ENCODE measurements at places on chromosomes 13 and 19.

DNA sequence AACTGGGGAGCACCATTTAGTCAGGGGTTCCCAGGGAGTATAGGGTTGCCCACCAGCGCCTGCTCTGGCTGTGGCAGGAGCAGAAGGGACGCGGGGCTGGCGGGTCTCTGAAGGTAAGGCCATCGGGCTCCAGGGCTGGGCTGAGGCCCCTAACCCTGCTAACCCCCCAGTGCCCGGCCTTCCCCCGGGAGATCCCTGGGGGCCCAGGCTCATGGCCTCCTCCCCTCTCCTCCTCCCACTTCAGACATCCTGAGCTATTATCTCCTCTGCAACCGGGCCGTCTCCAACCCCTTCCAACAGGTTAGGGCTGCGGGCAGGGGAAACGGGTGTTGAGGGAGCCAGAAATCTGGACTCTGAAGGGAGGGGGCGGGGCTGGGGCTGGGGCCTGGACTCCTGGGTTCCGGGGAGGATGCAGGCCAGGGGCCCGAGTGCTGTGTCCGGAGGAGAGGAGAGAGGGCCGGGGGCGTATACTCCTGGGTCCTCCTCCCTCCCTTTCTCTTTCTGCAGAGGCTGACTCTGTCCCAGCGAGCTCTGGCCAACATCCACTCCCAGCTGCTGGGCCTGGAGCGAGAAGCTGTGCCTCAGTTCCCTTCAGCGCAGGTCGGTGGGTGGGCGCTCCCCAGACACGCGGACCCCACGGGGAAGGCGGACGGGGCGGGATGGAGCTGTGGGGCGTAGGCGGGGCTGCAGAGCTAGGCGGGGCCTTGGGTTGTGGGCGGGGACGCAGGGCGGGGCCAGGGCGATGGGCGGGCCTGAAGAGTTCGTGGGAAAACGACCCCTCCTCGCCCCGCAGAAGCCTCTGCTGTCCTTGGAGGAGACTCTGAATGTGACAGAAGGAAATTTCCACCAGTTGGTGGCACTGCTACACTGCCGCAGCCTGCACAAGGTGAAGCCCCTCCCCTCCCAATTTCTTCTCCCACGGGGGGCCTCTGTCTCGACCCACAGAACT, 15.3 kb downstream of the TTYH1 start:
- DNase-seq, result peak; percentile 42

GRCh38 chr19:55173714-55174409, 6.2 kb downstream of the SYT5 start:
- DNase-seq, result peak; percentile 68

DNA sequence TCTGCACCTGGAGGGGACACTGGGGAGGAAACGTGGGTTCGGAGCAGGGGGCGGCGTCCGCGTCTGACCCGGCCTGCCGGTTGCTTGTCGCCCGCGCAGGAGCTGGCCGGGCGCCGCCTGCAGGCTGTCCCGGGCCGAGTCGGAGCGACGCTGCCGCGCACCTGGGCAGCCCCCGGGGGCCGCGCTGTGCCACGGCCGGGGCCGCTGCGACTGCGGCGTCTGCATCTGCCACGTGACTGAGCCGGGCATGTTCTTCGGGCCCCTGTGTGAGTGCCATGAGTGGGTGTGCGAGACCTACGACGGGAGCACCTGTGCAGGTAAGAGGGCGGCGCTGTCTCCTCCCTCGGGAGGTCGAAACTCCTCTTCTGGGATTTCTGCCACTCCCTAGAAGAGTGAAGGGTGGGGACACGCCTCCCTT, 1.3 kb downstream of the ITGBL1 start:
- no peak for DNase-seq

DNA sequence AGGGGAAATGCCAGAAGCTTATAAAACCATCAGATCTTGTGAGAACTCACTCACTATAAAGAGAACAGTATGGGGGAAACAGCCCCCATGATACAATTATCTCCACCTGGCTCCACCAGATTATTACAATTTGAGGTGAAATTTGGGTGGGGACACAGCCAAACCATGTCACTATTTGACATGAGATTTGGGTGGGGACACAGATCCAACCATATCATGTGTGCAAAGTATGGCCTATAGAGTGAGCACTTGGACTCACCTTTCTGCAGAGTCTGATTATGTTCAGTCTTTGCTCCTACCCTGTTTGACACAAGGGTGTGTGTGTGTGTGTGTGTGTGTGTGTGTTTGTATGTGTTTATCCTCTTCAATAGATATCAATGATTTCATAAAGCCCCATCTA, 287.5 kb downstream of the ZNF536 start:
- DNase-seq, result no peak

GRCh38 chr13:111291908-111292307, 28.5 kb upstream of the TEX29 start:
- no peak for DNase-seq

- peak; percentile 78 for DNase-seq
Observed at GRCh38 chr19:2503521-2504109, 27.7 kb downstream of the GADD45B start.

DNA sequence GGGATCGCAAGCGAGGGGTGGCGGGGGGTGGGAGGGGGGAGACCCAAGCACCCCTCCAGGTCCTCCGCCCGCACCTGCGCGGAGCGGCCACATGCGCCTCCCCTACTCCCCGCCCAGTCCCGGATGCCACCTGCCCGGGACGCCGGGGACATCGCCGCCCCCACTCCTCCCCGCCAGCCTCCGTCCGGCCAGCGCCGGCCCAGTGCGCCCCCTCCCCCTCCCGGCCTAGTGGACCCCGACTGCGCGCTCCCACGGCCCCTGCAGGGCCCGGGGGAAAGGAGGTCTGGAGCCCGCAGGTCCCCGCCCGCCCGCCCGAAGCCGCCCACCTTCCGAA, 263 bp downstream of the RHPN2 start:
- DNase-seq, result peak; percentile 20

DNA sequence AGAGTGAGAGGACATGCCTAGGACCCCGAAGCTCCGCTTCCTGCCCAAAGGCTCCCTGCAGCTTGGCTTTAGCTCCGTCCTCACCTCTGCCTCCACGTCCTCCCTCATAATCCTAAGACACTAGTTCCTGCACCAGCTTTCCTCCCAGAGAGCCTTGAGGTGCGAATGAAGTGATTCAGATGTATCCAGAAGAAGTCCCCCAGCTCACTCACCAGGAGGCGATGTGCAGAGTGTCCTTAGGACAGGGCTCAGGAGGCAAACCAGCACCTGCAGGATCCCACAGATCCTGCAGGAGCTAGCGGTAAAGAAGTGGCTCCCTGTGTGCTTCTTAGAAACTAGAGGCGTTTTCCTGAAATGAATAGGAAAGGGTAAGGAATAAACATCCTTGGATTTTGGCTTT, 109.7 kb downstream of the HSPH1 start:
- no peak for DNase-seq

GRCh38 chr19:13347367-13347766, 158.9 kb downstream of the CACNA1A start:
- no peak for DNase-seq

DNA sequence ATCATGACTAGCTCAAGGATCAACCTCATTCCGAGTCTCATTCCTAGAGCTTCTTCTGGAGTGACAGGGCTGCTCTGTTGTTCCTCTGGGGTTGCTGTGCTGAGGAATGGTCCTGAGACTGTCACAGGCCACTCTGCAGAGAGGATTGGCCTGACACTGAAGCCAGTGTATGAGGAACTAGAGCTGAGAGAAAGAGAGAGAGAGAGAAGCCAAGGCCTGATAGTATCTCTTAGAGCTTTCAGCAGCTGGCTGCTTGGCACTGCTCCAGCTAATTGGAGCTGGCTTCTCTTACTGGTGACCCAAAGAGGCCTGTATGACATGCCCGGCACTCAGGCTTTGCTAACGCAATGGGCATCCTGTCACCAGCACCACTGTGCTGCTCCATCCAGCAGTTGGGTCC, 73.4 kb upstream of the FLT1 start:
- DNase-seq, result no peak

DNA sequence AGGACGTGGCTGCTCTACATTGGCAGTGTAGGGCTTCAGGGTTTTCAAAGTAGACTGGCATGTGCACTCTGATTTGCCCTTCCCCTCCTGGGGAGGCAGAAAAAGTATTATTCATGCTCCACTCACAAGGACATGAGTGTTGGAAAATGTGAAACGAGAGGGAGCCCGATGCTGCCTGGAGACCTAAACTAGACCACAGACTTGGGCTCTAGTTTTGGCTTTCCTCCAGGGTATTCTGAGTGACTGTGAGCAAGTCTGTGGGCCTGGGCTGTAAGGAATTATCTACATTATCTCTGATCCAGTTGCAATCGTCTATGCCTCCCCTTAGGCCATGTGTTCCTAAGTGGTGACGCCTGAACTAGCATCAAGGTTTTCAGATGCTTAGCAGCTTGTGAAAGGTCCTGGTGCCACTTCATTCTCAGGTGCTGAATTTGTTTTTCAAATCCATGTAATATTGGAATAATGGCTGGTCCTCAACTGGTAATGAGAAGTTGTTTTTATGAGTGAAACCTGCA, 55.0 kb downstream of the MRPL57 start:
- DNase-seq, result no peak

- no peak for DNase-seq
Observed at GRCh38 chr13:60143775-60144174, 20.0 kb downstream of the DIAPH3 start.

DNA sequence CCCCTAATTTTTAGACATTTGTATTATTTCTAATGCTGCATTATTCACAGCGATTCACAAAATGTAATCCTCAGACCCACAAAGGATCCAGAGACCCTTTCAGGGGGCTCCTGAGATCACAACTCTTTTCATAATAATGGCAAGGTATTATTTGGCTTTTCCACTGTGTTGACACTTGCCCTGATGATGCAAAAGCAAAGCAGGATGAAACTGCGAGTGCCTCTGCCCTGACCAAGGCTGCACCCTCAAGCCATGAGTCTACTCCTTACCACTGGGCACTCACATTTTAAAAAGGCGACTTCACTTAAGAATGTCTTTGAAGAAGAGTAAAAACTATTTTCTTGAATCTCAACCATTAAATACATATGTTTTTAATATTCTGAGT, 11.4 kb downstream of the ELF1 start:
- peak; percentile 30 for DNase-seq

DNA sequence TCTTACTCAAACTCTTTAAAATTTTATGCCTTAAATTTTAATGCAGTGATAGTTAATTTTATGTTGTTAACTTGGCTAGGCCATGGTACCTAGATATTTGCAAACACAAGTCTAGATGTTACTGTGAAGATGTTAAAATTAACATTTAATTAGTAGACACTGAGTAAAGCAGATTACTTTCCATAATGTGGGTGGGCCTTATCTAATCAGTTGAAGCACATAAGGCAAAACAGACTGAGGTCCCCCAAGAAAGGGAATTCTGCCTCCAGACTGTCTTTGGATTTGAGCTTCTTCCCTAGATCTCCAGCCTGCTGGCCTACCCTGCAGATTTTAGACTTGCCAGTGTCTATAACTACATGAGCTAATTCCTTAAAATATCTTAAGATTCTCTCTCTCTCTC, 294.0 kb downstream of the ENOX1 start:
- no peak for DNase-seq

DNA sequence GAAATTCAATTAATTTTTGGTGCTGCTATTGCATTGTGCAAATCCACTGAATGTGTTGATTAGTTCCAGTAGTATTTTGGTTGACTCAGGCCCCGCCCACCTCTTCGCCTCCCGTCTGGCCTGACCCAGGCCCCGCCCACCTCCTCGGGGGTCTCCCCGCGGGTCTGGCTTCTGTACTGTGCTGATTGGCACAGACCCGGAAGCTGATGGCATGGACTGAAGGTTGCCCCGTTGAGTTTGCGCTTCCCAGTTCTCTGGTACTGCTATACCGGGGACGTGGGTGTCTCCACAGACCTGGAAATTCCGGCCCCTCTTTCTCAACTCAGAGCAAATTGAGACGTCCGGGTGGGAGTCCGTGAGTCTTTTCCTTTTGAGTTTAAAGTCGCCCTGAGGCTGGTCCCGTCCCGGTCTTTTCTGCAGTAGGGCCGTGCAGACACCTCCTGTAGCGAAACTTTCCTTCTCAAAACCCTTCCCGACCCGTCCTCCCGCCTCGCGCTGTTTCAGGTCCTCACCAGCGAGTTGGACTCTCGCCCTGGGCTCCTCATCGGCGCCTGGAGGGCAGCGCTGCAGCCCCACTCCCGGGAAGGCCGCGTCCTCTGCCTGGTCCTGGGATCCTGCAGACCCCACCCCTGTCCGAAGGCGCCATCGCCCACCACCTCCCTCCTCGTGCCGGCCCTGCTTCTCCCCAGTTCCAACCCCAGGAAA, 14.8 kb downstream of the ZNF701 start:
- DNase-seq, result no peak

DNA sequence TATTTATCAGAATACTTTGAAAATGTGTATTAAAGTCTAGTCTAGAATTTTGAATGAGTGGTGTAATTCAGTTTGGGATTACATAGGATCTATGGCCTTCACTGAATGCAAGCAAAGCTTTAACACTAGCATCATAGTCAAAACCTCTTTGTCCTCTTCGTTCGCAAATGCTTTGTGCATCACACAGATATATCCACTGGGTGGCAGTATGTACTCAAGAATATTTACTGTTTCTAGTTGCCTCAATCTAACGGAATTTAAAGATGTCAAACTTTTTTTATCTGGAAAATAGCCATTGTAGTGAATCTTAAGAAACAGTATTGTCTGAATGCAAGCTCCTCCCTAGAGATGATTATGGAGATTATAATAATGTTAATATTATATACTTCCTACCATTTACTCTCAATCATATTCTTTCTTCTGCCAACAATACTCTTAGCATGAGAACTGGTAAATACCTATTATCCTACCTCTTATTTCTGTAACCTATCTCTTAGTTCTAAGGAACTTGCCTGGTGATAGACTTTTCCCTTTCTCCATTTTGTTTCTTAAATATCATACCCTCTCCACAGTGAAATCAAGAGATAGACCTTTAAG, 25.8 kb downstream of the LACC1 start:
- DNase-seq, result peak; percentile 19

GRCh38 chr13:49436890-49437289, 7.0 kb downstream of the CAB39L start:
- no peak for DNase-seq

DNA sequence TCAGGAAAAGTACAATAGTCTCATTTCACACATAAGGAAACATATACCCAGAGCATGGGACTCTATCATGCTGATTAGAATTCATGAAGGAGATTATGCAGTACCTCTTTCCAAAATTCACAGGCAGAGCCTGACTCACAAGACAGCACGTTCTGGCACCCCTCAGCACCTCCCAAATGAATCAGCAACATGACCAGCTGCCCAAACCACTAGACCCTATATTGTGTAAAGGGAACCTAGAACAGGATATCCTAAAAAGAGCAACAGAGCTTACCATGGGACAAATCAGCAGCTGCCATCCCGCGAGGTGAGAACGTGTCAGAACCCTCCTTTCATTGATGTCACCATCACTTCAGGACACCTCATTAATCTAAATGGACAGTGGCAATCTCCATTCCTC, 2.5 kb downstream of the ZNF426 start:
- no peak for DNase-seq

GRCh38 chr13:78576261-78576660, 27.1 kb downstream of the POU4F1 start:
- DNase-seq, result no peak

DNA sequence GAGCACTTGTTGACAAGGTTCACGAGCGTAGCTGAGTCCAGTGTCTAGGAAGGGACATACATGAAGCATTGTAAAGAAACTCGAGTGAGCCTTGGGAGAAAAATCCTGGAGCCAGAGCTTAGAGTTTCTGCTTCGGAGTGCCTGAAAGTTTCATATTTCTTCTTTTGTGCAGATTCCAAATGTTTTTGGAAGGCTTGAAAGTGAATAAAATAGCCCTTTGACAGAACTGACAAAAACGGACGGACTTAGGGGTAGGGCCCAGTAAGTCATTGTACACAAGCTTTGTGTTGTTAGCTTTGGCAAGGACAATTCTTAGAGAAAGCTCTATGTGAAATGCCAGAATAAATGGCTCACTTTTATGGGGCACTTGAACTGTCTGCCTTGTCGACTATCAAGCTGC, 2.8 kb downstream of the RNF113B start:
- no peak for DNase-seq
